Activated CD4-positive, alpha-beta T cell treated with anti-CD3 and anti-CD28 coated beads, Interleukin-2, amount 10 ng/mL, durations not matched to agents 7 days and 5 days (primary cell): ENCODE measurements at places on chromosomes 1 and 21.

- no peak for DNase-seq
- no peak overlapping the region for H3K4me3 ChIP-seq
- no peak overlapping the region for H3K27ac ChIP-seq
Measured at GRCh38 chr1:97441966-97442365, 478.9 kb downstream of the DPYD start.

- no peaks in the 10 kb centered on the region for H3K27me3 ChIP-seq
- no peaks in the 10 kb centered on the region for H3K36me3 ChIP-seq
- no peaks in the 10 kb centered on the region for H3K4me1 ChIP-seq
- no peak overlapping the region for H3K27ac ChIP-seq
- DNase-seq = no peak
Measured at GRCh38 chr1:73676186-73676585, 521.8 kb downstream of the LRRIQ3 start.

DNA sequence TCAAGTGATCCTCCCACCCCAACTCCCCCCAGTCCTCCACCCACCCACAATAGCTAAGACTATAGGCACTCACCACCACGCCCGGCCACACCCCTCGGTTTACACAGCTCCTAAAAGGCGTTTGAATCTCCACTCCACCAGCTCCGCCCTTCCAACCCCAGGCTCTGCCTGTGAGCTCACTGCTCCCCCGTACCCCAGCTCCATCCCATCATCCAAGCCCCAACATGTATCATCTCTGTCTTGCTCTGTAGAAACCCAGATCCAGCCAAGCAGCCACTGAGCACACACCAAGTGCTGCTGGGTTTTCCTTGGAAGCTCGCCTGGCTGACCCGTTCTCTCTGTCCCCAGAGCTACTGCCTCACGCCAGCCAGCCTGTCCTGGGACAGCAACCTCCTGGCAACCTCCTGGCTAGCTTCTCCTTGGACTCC is 12.0 kb upstream of the S100A2 start:
- H3K4me3 ChIP-seq = no peak overlapping the region
- H3K36me3 ChIP-seq = no peaks in the 10 kb centered on the region
- no peak for DNase-seq

DNA sequence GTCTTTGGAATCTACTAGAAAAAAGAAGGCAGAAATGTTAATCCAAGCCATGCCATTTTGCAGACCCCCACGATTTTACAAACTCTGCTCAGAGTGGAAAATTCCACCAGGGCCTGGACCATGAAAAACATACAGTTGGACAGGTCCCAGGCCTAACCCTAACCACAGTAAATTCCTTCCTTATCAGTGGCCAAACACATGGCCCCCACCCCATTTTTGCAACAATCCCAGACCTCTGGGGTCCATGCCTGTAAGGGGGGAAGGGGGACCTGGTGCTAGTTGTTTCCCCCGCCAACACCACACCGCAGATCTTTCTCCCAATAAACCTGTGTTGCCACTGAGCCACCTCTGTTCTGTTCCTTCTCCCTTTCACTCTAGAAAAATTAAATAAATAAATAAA is 1352.7 kb downstream of the AMY1C start:
- no peak overlapping the region for H3K4me3 ChIP-seq
- no peak for DNase-seq
- H3K27me3 ChIP-seq = no peaks in the 10 kb centered on the region
- no peaks in the 10 kb centered on the region for H3K4me1 ChIP-seq

DNA sequence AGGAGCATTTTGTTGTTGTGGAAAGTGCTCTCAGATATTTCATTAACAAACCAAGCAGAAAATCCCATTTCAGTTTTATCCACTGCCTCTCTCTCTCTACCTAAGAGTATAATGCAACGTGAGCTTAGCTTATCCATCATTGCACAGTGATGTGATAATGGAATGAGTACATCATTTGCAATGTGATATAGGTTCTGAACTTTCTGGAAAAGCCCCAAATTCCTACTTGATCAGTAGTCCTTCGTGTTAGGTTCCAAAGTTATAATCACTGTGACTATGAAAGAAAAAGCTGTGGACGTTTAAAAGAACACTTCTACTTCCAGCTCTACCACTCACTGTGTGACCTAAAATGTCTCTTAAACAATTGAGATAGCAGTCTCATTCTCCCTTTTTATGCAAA is 76.4 kb upstream of the PRMT6 start:
- no peak overlapping the region for H3K27ac ChIP-seq
- H3K4me3 ChIP-seq = no peak overlapping the region
- H3K4me1 ChIP-seq = no peaks in the 10 kb centered on the region

GRCh38 chr1:209154912-209155311 is 428.6 kb upstream of the CAMK1G start:
- H3K4me3 ChIP-seq = no peak overlapping the region
- no peaks in the 10 kb centered on the region for H3K27me3 ChIP-seq
- H3K4me1 ChIP-seq = no peaks in the 10 kb centered on the region
- DNase-seq = no peak
- no peak overlapping the region for H3K27ac ChIP-seq
- H3K36me3 ChIP-seq = no peaks in the 10 kb centered on the region

- H3K27me3 ChIP-seq = no peaks in the 10 kb centered on the region
- no peak overlapping the region for H3K27ac ChIP-seq
- no peak overlapping the region for H3K4me3 ChIP-seq
Measured at GRCh38 chr1:219805191-219805590, 123.2 kb downstream of the SLC30A10 start.
